ENCODE measurements at places on chromosomes 3 and 15. TPM values are rescaled to one million over a fixed set of nuclear protein-coding genes. Genes with fewer than 3 reads are reported as not detected.

- H3K36me3 ChIP-seq: no peaks in the 10 kb centered on the region
- peaks cover 10% of the 10 kb centered on the region for H3K27me3 ChIP-seq
Measured at GRCh38 chr3:25291481-25291905, 136.6 kb upstream of the RARB start.

DNA sequence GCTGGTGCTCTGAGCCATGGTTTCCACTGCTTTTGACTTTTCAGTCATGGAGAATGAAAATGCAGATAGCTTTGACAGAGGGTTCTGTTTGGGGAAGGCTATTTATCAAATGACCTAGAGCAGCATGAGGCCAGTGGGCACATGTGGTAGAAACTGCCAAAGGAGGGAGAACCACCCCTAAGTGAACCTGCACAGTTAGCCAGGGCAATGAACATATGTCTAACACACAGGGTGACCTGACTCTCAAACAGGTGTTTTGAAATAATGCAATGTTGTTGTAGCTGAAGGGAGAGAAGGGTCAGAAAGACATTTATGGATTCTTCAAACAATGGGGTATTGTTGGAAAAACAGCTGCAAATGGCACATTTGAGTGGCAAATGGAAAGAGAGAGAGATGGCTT lies 174.4 kb upstream of the FAM3D start:
- no peak overlapping the region for H3K27ac ChIP-seq
- no peaks in the 10 kb centered on the region for H3K27me3 ChIP-seq
- no peaks in the 10 kb centered on the region for H3K36me3 ChIP-seq
- H3K4me1 ChIP-seq: no peaks in the 10 kb centered on the region
- no peak overlapping the region for H3K4me3 ChIP-seq

DNA sequence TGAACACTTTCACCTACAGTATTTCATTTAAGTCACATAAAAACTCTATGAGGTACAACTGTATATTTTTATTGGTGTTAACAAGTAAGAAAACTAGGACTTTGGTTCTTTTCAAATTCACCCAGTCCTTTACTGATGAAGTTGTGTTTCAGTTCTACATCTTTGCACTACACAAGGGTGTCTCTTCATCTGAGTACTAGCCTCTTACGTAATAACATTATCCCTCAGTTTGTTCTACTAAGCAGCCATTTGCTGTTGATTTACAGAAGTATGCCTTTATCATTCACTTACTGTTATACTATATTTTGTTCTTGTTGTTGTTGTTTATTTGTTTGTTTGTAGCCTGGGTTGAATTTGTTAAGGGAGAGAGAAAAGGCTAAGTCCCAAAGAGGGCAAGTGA lies 311.9 kb downstream of the PLOD2 start:
- no peaks in the 10 kb centered on the region for H3K4me1 ChIP-seq
- no peak overlapping the region for H3K27ac ChIP-seq
- DNase-seq: no peak
- no peak overlapping the region for H3K4me3 ChIP-seq
- H3K36me3 ChIP-seq: no peaks in the 10 kb centered on the region

SCAMP5 gene
- not detected for polyA plus RNA-seq

All from immature natural killer cell (primary cell).